ENCODE measurements at places on chromosomes 5 and 9.

DNA sequence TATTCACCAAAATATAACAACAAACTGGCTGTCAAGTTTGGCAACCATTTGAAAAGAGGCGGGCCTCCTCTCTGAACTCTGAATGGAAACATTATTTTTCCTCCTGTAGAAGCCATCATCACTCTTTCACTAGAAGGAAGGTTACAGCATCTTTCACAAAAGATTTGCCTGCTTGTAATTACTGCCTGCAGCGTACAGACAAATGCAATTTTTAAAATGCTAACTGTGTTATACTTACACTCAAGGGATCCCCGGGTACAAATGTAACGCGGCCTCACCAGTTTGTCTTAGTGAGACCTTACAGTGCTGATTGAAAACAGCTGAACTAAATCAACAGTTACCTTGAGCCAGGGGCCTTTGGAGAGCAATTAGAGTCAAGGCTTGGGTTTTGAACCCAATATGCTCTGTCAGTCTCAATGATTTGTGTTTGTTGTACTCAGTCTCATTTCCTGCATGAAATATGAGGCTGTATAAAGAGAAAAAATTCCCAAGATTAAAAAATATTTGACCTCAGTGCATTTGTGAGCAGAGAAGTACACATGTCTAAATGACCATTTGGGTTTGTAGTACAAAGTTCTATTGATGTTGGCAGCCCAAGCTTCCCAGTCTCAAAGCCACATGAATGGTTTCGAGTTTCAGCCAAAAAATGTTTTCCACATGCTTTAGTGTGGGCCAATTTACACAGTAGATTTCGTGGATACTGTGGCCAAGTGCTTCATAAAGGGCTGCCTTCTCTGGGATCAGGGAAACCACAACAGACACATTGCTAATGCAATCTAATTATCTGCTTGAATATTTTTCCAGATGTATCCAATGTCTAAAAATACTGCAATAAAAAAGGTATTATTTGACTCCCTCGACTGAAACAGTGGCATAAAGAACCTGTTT lies 500.0 kb downstream of the SPATA31D1 start:
- peak; percentile 92 for DNase-seq

DNA sequence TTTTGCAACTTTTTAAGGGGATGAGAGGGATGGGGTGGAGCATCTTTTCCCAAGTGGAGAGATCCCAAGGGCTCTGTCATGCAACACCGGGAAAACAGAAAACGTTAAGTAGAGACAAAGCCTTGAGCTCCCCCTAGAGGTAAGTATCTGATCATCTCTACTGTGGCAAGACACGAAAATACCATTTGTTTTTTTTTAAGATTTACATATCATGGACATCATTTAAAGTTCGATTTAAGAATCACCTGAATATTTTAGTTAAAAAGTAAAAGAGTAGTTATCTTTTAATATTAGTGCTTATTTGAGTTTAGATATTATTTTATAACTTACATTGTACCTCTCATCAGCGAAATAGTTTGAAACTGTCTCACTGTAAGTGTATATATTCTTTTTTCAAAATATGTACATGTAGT lies 200.4 kb downstream of the LRRC70 start:
- DNase-seq, result peak; percentile 68

DNA sequence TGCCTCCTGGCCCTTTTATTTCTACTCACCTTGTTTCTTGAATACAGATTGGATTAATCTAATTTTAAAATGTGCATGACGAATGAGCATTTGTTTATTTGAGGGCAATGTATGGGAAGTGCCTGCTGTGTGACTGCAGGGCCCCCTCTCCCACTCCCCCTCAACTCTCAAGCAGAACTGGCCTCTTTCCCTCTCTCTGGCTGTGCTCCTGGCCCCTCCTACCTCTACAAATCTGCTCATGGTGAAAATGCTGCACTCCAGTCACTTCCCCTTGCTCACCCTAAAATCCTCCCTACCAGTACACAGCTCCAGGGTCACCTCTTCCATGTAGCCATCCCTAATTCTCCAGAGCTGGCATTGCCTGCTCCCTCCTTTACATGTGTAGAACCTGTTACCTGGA lies 17.2 kb upstream of the NDST1 start:
- DNase-seq, result no peak

DNA sequence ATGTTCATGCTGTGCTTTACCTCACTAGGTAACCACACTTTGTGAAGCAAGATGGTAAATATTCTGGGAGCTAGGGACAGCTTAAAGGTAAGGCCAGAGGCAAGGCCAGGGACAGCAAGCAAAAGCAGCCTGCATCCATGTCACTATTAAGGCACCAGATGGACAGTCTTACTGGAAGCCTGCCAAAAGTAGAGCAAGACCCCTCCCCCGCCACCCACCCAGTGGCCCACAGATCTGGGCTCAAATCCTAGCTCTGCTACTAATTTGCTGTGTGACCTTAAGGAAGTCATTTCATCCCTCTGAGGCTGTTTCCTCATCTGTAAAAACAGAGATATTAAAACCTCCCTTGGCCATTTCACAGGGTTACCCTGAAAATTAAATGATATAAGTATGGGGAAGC lies 13.2 kb upstream of the ERMP1 start:
- no peak for DNase-seq

GRCh38 chr9:1383899-1384455 lies 333.8 kb downstream of the DMRT2 start:
- no peak for DNase-seq

- DNase-seq, result peak; percentile 12
Observed at GRCh38 chr9:1083325-1083913, 33.3 kb downstream of the DMRT2 start.

- DNase-seq, result no peak
Observed at GRCh38 chr9:110160123-110160522, 47.8 kb downstream of the C9orf152 start.

- no peak for DNase-seq
Observed at GRCh38 chr5:159498630-159499029, 168.3 kb upstream of the IL12B start.

DNA sequence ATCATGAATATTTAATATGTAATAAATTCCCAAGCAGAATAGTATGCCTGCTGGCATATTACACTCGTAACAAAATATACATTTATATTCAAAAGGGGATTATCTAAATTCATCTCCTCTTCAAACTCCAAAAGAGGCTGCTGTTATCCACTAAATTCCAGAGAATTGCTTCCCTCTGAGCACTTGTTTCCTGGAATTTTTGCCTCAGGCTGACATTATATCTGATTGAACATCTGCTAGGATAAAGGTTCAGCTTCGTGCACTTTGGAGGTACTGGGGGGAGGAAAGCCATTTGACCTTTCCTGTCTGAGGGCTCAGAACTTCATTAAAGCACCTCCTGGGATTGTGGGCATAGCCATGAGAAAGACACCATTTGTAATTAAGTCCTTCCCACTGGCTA lies 4.3 kb upstream of the HAPLN1 start:
- DNase-seq, result no peak

DNA sequence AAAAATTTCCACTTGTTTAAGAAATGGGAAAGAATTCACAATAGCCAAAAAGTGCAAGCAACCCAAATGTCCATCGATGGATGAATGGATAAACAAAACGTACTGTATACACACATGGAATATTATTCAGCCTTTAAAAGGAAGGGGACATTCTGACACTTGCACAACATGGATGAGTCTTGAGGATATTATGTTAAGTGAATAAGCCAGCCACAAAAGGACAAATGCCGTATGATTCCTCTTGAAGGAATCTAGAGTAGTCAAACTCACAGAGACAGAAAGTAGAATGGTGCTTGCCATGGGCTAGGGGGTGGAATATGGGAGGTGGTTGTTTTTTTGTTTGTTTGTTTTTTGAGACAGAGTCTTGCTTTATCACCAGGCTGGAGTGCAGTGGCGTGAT lies 3.8 kb upstream of the ATP6V0E1 start:
- DNase-seq, result no peak

- DNase-seq, result no peak
Observed at GRCh38 chr5:54275361-54275760, 35.0 kb downstream of the ARL15 start.

DNA sequence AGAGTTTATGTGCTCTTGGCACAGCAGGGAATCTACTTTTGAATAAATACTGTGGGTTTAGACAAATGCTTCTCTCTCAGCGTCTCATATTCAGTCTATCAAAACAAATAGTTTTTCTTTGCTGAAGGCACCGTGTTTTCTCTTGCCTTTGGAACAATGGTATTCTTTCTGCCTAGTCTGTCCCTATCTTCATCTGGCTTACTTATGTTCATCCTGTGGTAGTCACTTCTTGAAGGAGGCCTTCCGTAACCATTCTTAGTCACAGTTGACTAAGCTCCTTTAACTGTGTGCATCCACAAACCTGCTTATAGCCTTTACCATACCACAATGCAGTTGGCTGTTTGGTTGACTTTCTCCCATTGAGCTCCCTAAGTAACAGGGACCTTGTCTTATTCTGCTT lies 45.9 kb downstream of the LARP1 start:
- no peak for DNase-seq

DNA sequence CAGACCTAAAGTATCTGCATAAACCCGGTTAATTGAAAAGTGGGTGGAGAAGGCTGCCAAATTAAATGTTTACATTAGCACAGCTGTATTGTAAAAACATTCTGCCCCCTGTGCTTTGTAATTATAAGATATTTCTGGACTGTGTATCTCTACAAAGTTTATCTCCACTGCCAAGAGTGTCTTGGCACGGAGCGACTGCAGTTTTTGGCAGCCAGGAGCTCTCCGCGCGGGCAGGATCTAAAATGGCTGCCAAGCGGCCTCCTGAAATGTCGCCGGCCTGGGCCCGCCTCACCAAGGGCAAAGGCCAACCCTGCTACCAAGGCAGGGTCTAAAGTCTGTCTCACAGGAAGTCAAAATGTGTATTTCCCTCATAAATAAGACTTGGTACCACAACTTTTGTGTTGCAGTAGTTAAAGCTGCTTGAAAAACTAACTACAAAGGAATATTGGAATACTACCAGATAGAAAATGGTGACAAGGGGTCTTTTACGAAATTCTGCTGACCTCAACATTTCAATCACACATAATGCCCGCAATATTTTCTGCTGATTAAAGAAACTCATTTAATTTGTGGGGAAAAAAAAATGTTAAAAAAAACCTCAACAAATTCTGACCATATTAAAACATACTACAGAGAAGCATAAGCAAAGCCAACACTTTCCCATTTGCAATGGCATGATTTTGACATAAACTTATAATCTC lies 110.4 kb downstream of the NFIB start:
- no peak for DNase-seq

DNA sequence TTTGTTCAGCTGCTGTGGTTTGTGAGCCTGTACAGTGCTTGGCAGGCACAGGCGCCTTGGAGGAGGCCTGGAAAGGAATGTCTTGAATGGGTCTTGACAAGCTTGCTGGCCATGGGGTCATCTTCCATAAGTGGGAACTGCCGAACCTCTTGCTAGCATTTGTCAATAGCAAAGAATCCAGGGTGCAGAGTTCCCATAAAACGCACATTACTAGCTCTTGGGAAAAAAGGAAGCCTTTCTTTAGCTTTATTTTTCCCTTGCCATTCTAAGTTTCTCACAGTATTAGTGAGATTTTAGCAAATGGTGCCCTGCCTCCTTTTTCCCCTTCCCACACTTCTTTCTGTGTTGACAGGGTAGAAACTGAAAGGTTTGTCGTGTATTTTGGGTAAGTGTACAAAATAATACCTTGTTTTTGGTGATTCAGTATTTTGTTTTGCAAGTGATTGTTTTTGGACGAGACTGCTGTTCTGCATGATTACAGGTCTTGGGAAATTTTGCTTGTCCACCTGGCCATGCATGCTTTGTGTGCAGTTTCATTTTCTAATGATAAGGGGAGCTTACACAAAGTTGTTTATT lies 82.0 kb downstream of the ADGRV1 start:
- DNase-seq, result no peak

GRCh38 chr9:70060148-70060882 lies 16.7 kb downstream of the MAMDC2 start:
- DNase-seq, result no peak

DNA sequence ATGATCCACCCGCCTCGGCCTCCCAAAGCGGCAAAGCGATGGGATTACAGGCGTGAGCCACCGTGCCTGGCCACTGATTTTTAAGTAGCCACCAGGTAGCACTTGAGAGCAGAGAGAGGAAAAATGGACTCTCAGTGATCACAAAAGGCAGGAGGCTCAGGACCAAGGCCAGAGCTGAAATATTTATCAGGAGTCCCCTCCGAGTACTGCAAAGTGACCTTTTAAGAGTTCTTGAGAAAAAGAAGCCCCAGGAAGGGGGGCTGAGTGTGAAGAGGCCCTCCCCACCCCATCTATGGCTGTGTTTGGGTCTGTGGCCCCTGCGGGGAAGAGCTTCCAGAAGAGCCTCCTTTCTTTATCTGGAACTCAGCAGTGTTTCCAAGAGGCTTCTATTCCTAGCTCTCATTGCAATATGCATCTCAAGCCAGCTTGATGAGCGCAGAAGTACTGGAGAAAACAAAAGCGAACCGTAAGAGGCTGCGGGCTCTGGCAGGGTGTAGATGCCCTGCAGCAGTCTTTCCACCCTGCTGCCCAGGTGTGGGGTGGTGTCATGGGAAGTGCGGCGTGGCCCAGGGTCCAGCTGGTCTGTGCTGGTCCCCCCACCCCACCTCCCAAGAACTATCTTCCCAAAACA lies 75.5 kb upstream of the CDK20 start:
- DNase-seq, result no peak

- no peak for DNase-seq
Observed at GRCh38 chr5:997711-998110, 10.9 kb upstream of the NKD2 start.

- no peak for DNase-seq
Observed at GRCh38 chr9:117616431-117616831, 87.8 kb upstream of the TLR4 start.

DNA sequence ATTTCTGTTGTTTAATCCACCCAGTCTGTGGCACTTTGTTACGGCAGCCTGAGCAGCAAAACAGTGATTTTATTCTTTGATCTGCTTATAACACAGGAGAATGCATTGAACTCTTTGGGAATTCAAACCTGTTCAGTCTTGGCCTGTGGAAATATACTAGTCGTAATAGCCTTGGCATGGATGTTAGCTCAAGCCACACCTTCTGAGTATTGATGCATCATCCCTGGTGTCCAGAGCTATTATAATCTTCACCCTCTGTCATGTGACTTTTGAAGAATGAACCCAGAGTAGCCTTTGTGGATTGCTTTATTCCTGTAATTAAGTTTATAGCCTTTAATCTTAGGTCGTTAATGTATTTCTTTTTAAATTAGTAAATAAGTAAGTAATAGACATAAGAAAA lies 50.8 kb upstream of the TEX48 start:
- DNase-seq, result no peak

GRCh38 chr5:75331095-75332090 lies 5.6 kb upstream of the HMGCR start:
- DNase-seq, result no peak

DNA sequence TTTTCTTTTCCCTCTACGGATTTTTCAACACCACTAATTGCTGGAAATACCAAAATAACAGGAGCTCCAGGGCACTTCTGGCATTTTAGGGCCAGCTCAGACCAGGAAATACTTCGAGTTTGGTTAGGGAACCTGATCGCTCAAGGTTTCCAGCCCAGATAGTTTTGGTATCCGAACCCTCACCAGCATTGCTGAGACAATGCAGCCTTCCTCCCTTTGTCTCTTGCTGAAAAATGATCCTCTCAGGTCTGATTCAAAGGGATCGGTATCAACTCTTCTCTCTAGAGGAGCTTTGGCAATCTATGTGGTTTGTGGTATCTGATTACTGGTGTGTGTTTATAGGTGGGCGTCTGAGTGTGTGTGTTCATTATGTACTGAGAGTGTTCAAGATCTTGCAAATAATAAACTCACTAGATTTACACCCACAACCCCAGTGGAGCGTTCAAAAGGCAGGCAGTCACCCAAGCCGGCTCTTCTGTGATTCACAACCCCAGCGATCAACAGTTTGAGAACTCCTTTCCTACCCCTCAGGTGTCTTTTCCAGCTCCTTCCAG lies 122.8 kb upstream of the EGFLAM start:
- no peak for DNase-seq

Data from AG10803 (cell line).